ENCODE measurements at places on chromosomes 13 and 19.

GRCh38 chr19:17149393-17150135 lies 65.6 kb upstream of the USE1 start:
- no peak for DNase-seq

DNA sequence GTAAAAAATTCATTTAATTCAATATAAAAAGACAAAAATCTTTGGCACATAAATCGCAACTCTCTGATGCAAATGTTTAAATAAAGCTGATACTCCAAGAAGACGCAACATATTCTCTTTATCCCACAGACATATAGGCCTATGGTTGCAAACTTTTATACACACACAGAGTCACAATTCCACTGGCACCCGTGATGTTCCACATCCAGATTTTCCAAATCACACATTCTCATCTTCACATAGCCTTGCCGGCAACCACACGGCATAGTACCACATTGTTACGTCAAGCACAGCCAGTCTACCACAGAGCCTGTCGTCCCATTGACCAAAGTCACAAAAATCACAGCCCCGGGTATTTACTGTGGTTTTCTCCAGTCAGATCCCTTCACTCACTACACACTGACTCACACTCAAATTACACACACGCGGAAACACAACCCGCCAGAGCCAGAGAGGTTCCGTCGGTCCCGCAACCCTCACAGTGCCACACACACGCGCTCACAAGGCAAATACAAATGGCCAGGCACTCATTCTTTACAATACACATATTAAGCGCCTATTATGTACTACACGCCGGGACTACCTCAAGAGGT lies 546 bp upstream of the ZNF546 start:
- no peak for DNase-seq

- no peak for DNase-seq
These were observed 195.2 kb downstream of the LHFPL6 start for GRCh38 chr13:39407786-39408185.

GRCh38 chr19:34881982-34882381 lies 44.7 kb upstream of the ZNF30 start:
- DNase-seq: no peak

DNA sequence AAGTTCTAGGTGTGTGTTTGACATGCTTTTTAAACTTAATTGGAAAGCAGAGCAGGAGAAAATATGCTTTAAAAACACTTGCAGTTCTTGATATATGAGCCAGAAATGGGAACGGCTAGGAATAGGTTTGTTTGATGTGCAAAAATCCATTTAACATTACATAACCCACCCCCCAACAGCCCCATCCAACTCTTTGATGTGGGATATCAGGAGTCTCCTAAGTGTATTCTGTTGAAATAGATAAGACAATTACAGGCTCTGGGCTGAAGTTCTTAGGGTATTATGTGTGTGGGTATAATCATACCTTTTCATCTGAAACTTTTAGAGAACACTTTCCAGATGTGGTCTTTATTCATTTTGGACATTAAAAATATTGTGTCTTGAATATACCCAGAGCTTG lies 240.4 kb upstream of the CSNK1A1L start:
- DNase-seq: no peak

- no peak for DNase-seq
These were observed 32.5 kb downstream of the PCDH20 start for GRCh38 chr13:61383111-61383510.

- DNase-seq: no peak
These were observed 669.6 kb downstream of the PCDH17 start for GRCh38 chr13:58300974-58301681.

- peak; percentile 67 for DNase-seq
These were observed 20.0 kb upstream of the ZDHHC20 start for GRCh38 chr13:21478881-21479808.

GRCh38 chr13:111926501-111927180 lies 140.3 kb upstream of the SOX1 start:
- no peak for DNase-seq

DNA sequence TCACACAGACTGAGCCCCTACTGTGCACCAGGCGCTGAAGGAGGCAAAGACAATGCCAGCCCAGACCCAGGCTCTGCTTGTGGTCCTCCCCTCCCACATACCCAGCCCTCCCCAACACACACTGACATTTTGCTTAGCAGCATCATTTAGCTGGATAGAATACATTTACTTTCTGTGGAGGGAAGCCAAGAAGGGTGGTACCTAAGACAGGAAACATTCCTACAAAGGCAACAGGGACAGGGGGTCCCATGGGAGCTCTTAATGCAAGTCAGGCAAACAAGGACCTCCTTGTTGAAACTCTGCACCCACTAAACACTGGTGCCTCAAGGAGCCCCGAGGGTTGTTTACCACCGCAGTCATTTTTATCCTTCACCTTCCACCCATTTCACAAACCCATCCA lies 77.0 kb upstream of the ZNF507 start:
- DNase-seq: no peak

DNA sequence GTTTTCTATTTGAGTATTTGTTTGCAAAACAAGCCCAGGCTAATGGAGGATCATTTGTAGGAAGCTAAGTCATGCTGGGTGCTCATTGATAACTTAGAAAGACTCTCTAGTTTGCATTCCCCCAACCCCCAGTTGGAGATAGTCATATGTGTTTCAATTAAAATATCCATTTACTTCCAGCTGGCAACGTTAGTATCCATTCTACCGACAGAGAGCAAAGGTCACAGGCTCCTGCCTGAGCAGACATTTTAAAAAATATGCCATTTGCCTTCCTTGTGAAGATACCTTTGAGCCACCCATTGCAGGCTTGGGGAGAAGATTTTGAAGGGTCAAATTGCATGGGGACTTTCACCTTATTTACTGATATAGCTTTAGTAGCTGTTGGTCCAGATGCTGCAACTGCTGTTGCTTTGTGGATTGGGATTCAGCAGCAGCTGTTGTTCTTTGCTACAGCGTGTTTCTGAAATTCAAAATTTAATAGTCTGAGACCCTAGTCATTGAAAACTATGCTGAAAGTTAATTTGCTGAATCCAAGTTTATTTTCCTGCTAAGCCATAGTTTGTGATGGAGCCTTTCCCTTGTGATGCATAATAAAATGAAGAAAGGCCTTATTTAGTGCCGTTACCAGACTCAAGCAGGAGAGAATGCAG lies 335.1 kb downstream of the GPC6 start:
- no peak for DNase-seq
